ENCODE measurements at places on chromosomes 13 and 19.

- no peak for DNase-seq
These were observed 557.6 kb downstream of the GPC6 start for GRCh38 chr13:93784191-93784590.

DNA sequence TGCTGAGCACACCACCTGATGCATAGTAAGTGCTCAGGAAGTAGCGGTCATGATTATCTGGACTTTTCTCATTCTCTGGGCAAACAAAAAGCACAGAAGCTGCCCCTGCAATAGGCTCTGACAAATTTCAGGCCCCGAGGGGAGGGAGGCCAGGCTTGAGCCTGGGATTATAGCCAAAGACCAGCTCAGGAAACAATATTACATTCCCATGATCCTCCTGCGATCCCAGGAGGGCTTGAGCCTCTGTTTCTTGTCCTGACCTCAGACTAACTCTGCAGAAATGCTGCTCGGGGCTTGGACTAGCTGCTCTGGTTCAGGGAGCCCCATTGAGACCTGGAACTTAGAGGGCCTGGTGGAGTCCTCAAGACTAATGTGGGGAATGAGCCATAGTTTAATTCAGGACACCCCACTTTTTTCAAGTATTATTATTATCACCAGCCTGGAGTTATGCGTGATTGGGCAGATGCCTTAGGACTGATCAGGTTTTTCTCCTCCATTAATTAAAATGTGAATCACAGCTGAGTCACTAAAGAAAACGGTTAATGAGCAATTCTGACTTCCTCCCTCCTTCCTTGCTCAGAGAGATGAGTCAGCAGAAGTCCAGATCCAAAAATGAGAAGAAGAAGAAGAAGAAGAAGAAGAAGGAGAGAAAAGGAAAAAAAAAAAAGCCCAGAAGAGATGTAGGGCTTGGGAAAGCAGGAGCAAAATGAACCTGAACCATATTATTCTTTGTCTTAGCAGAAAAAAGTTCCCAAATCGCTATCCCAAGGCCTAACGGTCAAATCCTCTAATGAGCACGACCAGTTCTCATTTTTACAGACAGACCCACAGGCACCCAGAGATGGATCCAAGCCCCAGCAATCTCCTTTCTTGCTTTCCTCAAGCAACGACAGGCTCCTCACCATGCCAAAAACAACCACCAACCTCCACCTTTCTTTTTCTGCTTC, 107.2 kb downstream of the CACNA1A start:
- DNase-seq = no peak

DNA sequence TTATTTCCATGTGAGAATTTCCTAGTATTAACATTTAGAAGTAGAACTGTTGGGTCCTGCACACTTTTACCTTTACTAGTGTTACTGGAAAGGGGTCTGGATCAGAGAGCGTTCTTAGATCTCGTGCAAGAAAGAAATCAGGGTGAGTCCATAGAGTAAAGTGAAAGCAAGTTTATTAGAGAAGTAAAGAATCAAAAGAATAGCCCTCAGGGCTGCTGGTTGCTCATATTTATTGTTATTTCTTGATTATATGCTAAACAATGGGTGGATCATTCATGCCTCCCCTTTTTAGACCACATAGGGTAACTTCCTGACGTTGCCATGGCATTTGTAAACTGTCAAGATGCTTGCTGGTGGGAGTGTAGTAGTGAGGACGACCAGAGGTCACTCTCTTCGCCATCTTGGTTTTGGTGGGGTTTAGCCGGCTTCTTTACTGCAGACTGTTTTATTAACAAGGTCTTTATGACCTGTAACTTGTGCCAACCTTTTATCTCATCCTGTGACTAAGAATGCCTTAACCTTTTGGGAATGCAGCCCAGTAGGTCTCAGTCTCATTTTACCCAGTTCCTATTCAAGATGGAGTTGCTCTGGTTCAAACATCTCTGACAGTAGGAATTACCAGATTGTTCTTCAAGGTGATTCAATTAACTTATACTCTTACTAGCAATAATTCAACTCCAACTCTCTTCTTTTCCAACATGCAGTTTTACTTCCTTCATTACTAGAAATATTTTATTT, 27.4 kb downstream of the NDFIP2 start:
- DNase-seq = no peak

- DNase-seq = no peak
These were observed 32.2 kb downstream of the TMEM255B start for GRCh38 chr13:113791226-113791625.

- DNase-seq = no peak
These were observed 19.8 kb upstream of the CEACAM4 start for GRCh38 chr19:41646589-41647204.

DNA sequence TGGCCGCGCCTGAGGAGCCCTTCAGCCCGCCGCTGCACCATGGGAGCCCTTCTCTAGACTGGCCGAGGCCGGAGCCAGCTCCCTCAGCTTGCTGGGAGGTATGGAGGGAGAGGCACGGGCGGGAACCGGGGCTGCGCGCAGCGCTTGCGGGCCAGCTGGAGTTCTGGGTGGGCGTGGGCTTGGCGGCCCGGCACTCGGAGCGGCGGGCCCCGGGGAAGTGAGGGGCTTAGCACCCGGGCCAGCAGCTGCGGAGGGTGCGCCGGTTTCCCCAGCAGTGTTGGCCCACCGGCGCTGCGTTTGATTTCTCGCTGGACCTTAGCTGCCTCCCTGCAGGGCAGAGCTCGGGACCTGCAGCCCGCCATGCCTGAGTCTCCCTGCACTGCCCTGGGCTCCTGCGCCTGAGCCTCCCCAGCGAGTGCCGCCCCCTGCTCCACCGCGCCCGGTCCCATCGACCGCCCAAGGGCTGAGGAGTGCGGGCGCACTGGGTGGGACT, 1890.0 kb upstream of the PCDH20 start:
- DNase-seq = no peak

DNA sequence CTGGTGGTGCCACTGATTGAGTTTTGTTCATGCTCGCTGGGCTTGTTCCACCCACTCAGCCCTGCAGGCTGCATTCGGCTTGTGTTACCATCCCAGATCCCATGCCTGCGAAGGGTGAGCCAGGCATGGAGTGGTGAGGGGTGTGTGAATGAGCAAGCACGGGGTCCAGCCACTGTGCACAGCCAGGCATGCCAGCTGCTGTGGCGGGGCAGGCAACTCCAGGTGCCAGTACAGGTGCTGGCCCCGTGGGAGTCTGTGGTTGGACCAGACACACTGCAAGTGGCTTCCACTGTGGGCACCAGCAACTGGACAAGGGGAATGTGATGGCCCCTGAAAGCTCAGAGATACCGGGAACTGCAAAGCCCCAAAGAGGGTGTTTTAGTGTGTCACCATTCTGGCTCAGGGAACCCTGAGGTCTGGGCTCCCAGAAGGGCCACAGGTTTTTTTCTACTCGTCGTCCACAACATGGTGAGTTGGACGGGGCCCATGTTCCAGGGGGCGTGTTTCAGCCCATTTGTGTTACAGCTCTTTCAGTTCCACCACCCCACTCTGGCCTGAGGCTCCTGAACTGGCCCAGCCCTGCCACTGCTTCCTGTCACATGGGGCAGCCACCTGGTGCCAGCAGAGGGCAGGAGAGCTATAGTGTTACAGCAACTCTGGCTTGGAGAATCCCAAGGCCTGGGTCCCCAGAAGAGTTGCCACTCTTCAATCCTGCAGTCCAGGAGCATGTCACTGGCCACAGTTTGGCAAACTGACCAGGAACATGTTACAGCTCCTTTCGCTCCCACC, 217.0 kb upstream of the OBI1 start:
- no peak for DNase-seq

DNA sequence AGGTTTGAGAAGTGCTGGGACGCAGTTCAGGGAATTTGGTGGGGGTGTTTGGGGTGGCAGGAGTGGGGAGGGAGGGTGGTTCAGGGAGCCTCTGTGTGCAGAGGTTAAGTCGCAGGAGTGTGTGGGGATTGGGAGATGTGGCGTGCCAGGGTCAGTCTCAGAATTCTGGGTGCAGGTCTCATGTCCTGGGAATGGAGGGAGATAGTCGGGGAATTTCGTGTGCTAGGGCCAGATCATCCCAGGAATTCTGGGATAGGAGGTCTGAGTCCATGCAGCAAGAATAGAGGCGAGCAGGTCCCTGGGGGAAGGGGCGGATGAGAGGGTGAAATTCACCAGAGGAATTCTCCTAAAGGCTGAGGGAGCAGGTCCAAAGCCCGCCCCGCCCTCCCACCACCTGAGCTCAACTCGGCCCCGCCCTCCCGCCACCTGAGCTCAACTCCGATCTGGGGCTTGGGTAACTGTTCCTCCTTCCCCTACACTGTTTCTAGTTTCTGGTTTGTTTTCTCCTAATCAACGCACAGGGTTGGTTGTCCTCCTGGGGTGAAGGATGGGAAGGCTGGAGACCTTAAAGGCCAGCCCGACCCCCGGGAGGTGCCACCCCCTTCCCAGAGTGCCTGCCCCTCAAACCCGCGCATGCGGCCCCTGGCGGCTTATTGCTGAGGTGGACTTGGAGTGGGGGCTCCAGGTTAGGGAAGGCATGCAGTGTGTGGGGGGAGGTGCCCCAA, 15.2 kb downstream of the KCNC3 start:
- no peak for DNase-seq

GRCh38 chr19:10760273-10760944, 42.5 kb downstream of the DNM2 start:
- DNase-seq = no peak

GRCh38 chr13:94546061-94546839, 49.7 kb downstream of the TGDS start:
- DNase-seq = no peak

- no peak for DNase-seq
These were observed 91.9 kb upstream of the MCF2L start for GRCh38 chr13:112877066-112877465.

GRCh38 chr19:2053601-2054389, 2.8 kb upstream of the MKNK2 start:
- DNase-seq = peak; percentile 75

GRCh38 chr19:3537438-3538240, 1.3 kb upstream of the TEKTIP1 start:
- DNase-seq = no peak

DNA sequence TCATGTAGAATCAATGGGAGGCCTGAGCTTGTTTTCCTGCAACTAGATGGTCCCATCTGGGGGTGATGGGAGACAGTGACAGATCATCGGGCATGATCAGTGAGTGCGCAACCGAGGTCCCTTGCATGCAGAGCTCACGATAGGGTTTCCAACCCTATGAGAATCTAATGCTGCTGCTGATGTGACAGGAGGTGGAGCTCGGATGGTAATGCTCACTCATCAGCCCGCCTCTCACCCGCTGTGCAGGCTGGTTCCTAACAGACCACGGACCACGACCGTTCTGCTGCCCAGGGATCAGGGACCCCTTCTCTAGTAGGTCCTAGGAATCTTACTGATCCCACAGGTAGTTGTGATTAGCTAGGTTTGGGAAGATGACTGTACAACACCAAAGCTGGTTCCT, 23.5 kb upstream of the GARRE1 start:
- DNase-seq = no peak

GRCh38 chr13:51065372-51066090, 45.5 kb downstream of the C13orf42 start:
- no peak for DNase-seq

GRCh38 chr19:14394167-14394566, 12.9 kb downstream of the ADGRE5 start:
- DNase-seq = no peak

DNA sequence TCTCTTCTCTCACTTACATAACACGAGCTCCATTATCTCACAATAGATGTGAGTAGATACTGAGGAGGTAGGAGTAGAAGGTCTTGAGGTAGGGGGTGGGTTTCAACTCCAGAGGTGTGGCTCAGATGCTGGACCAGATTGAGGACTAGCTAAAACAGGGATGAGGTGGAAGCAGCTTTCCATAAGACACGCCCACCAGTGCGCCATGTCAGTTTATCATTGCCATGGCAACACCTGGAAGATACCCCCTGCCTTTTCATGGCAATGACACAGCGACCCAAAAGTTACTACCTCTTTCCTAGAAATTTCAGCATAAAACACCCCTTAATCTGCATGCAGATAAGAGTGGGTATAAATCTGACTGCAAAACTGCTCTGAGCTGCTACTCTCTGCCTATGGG, 44.1 kb downstream of the KCTD15 start:
- no peak for DNase-seq

GRCh38 chr13:46359714-46360113, 27.3 kb downstream of the RUBCNL start:
- no peak for DNase-seq

- no peak for DNase-seq
These were observed 15.8 kb upstream of the SHISA2 start for GRCh38 chr13:26067601-26068000.

DNA sequence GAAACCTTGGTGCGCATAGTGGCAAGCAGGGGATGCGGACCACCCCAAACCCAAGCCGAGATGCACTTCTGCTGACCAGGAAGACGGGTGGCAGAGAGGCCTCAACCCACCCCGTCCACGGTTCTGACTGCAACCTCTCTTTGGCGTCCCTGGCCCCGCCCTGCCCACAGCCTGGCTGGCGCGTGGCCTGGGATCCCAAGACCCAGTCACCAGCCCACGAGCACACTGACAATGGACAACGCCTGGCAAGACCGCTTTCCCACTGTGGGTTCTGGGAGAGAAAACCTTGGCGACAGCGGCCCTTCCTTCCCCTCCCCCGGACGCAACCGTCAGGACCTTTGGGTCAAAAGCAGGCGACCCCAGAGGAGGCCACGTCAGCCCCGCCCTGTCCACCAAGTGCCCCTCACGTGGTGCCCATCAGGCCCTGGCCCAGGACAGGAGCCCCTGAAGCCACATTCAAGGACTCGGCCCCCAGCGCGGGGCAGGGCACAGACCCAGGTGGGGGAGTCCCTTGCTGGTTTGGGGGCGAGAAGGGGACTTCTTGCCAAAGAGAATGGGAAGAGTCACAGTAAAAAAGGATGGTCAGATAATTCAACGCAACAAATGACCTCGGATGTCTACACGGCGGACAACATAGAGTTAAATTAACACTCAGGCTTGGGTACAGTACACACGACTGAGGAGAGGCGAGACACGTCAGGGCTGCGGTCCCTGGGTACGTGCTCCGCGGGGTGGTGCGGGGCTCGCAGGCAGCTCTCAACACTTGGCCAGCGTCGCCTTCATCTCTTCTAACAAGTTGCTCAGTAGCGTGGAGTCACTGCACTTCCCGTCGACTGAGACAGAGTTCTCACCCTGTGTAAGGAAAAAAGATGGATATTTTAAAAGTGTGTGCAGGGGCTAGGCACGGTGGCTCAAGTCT, 5.0 kb downstream of the IZUMO4 start:
- no peak for DNase-seq

GRCh38 chr13:78602561-78603239, 652 bp downstream of the POU4F1 start:
- no peak for DNase-seq

DNA sequence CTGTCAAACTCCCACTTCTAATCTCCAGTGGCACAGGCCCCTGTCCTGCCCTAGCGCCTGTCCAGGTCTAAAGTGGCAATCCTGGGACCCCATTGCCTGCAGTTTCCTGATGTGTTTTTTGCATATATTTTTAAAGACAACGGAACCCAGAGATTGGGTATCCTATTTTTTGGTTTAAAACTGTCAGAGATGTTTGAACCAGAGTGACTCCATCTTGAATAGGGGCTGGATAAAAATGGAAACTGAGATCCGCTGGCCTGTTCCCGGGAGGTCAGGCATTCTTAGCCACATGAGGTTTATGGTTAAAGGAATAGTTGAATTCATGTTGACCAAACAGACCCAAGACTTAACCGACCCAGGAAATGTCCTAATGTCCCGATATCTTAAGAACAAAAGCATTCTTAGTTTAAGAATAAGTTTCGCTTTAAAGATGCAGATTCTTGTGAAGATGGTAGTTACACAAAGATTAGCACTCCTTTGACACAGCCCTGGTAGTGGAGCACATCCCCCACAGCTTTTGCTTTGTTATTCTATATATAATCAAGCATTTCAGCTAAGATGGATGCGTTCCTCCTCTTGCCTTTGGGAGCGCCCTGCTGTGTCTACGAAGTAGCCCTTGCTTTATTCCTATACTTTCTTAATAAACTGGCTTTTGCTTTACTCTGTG, 332.1 kb downstream of the UQCRFS1 start:
- DNase-seq = no peak

GRCh38 chr19:19402656-19403372, 2.7 kb upstream of the GATAD2A start:
- DNase-seq = no peak
